ENCODE measurements at places on chromosomes 2 and 18.

DNA sequence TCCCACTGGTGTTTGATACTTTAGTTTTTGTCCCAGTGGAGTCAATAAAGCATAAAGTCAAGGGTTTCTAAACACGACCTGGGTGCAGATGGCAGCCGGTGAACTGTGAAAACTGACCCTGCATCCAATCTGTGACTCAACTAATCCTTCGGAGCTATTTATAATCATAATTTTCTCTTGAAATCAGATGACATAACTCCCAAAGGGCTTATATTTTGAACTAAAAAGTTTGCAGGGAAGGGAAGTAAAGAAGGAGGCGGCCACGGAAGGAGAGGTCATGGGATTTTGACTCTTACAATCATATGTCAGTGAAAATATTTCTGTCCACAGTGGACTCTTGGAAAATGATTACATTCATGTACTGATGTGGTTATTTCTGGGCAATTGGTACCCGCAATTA is 178.5 kb downstream of the PDE1A start:
- DNase-seq, result no peak

GRCh38 chr2:158815658-158816057 is 20.5 kb downstream of the DAPL1 start:
- no peak for DNase-seq

DNA sequence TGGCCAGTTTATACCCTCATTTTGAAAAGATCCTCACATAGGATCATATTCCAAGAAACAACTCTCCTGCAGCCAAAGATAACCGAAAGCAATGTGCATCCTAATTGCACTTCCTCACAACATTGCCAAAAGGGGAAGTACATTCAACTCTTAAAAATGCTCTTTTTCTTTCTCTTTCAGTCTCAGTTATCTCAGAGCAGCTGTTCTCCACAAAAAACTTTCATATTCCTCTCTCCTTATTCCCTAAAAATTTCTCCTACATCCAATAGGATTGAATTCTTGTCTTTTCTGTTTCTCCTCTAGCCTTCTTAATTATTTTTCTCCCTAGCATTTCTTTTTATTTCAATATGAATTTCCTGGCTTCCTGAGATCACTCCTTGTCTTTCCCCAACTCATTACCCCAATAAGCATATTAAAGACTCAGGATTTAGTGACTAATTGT is 7.4 kb upstream of the VRK2 start:
- no peak for DNase-seq

GRCh38 chr18:21444465-21445212 is 155.9 kb downstream of the ESCO1 start:
- DNase-seq, result no peak

GRCh38 chr2:135662088-135662487 is 79.6 kb upstream of the UBXN4 start:
- DNase-seq, result no peak

GRCh38 chr2:220442012-220442411 is 814.6 kb downstream of the SLC4A3 start:
- DNase-seq, result no peak

DNA sequence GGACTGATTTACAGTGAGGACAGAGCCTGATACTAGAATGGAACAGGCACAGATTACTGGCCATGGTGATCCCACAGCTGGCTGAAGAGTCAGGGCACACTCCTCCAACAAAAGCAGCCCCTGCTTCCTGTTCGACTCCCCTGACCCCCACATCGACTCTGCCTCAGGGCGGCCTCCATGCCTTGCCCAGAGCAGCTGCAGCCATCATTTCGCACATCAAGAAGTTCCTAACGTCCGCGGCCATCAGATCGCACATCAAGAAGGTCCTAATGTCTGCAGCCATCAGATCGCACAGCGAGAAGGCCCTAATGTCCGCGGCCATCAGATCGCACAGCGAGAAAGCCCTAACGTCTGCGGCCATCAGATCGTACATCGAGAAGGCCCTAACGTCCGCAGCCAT is 192.8 kb upstream of the PXDN start:
- DNase-seq, result no peak

- no peak for DNase-seq
Measured at GRCh38 chr18:28331551-28331950, 154.6 kb upstream of the CDH2 start.

GRCh38 chr2:48946449-48947048 is 191.0 kb upstream of the LHCGR start:
- DNase-seq, result no peak

DNA sequence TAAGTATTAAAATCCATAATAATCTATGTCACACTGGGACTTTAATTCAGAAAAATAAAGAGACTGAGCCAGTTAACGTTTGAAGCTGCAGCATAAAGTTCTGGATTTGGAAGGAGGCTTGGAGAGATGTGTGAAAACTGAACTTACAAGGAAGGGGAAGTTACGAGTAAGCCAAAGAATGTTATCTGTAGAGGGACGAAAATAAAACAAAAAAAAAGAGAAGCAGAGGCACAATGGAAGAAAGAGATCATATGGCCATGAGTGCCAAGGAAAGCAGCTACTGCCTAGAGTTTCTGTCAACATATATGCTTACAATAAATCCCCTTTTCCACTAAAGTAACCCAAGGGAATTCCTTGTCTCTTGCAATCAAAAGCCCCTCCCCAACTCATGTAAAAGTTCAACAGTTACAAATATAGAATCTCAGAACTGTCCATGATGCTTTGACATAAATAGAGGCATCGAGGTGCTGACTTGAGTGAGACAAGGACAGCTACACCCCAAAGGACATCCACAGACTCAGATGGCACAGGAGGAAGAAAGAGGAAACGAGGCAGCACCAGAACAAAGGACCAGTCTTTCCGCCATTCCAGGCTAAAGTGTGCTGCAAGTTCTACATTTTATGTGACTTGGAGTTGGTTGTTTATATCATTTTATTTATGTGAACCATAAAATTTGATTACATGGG is 16.1 kb upstream of the ARL5A start:
- DNase-seq, result no peak

DNA sequence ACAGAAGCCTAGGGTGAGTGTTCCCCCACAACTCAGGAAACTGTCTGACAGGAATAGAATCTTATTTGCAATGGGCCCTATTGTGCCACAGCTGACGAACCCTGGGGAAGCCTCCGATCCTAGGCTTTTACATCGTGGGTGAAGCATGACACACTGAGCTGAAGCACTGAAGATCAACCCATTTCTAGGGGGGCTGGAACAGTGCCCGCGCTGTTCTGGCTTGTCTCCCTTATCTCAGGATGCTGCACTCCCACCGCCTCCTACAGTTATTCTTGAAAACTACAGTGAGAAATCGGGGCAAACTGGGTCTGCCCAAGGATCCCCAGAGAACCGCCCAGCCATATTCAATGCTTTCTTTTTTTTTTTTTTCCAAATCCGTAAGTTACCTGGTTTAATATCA is 41.1 kb downstream of the NETO1 start:
- DNase-seq, result no peak

DNA sequence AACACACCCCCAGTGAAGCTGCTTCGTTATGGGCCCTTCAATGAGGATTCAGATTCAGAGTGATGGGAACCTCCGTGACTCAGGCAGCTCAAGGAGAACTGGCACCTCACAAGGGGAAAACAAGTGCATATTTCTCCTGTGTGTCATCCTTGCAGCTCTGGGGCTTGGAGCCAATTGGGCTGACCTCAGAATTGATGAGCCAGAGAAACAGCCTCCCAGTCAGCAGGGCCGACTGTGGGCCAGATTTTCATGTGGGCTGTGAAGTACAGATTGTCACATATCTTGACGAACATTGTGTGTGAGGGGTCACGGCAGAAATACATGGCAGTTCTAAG is 189.6 kb upstream of the SP5 start:
- no peak for DNase-seq

GRCh38 chr2:69565431-69565839 is 78.1 kb downstream of the AAK1 start:
- DNase-seq, result peak; percentile 77

DNA sequence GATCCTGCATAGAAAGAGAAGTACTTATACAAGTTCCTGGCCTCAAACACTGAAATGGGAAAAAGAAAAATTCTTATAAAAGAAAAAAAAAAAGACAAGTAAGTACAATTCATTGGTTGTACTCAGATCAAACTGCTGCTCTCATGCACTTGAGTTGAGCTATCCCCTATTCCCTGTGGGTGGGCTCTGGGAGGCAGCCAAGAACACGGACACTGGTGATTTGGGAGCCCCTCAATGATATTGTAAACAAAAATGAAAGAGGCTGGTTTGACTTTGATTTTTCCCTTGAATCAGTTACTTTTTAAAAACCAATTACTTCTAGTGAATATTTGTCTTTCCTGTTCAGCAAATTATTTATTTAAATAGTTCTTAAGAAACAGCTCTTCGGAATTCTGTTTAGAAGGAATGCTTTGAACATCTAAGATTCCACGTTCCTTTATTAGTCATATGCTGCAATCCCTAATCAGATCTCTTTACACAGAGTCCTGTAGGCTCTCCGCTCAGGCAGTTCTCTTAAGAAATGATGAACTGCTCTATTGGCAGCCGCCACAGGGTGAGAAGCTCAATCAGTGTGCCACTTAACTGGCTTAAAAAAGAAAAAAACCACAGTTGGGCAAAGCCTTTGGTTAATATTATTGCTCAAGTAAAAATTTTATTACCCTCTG is 225.1 kb downstream of the TMEM182 start:
- no peak for DNase-seq

GRCh38 chr2:1744446-1745170 is at the start of gene PXDN:
PXDN (minus strand) TSS chr2:1744515; CDS start chr2:1744455, 60 bp downstream.
- no peak for DNase-seq

GRCh38 chr2:186991766-186992417 is 142.9 kb upstream of the ZSWIM2 start:
- DNase-seq, result no peak

DNA sequence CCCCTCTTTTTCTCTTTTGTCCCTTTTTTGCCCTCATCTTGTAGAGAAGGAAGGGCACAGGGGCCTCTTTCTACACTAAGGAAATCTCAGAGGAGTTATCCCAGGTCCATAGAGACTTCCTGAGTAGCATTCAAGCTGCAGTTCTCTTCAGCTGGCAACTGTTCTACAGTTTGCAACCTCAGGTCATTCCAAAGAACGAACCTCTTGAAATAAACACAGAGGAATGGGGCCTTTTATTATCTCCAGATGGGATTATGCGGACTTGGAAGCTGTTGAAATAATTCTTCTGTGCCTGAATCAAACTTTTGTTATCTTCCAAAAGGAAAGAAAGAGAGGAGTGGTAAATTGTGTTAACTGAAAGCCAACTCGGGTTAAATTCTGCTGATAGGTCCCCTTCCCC is 31.0 kb upstream of the NFE2L2 start:
- DNase-seq, result no peak

- DNase-seq, result no peak
Measured at GRCh38 chr2:224883700-224884099, 158.6 kb downstream of the DOCK10 start.

DNA sequence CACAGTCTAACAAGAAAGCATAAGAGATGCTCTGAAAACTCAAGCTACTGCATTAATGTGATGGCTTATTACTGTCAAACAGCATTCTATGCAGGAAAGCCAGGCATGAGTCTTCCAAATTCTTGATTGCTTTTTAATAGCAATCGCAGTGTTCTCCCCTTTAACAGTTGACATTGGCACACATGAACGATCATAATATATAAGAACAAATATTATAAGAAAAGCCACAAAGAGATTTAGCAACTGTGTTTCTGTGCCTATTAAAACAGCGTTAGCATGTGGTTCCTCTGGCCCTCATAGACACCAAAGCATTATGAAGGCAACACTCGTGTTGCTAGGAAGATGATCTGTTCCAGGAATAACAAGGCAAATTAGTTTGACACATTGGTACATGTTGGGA is 245.0 kb downstream of the ACKR3 start:
- DNase-seq, result no peak

DNA sequence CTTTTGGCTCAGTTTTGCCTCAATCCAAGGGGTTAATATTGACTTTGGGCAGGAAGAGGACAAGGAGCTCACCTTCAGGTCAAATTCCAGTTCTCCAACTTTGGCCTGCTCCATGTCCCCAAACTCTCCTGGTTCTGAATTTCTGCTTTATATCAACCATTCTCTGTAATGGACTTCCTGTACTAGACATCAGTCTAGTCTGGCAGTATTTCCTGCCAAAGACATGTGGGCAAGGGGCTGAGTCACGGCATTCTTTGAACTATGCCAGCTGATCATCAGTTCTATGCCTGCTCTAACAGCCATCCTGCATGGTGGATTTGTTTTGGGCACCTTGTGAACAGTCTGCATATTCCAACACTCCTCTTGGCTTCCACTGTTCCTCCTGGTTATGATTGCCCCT is 199.4 kb downstream of the ZEB2 start:
- peak; percentile 52 for DNase-seq

GRCh38 chr18:58525517-58525916 is 103.4 kb downstream of the ALPK2 start:
- no peak for DNase-seq

- no peak for DNase-seq
Measured at GRCh38 chr2:29070526-29070925, 3.8 kb downstream of the PCARE start.

GRCh38 chr18:41767960-41768359 is 187.1 kb upstream of the PIK3C3 start:
- no peak for DNase-seq

DNA sequence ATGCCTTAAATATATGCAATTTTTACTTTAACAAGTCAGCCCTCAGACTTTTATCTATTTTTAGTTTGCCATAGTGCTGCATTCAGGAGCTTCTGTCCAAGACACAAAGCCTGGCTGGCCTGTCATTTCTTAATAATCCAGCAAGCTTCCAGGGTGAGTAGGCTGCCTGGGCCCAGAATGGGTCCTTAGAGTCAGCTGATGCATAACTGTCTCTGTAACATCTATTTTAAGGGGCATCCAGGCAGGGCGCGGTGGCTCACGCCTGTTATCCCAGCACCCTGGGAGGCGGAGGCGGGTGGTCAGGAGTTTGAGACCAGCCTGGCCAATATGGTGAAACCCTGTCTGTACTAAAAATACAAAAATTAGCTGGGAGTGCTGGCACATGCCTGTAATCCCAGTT is 11.8 kb upstream of the GNLY start:
- no peak for DNase-seq

DNA sequence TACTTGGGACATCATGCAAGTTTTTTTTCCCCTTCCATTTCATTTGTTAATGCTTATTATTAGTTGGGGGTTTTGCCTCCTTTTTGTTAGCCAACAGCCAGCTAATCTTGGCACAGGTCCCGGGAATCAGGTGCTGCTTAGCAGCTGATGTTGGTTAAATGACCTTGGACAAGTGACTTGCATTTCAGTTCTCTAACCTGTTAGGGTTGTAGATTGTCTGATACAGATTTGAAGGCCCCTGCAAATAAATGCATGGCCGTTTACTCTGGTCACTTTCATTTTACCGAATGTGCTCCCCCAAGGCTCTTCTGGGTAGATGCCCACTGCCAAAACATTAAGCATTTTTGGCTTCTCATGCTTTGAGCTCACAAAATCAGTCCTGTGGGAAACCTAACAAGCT is 120.9 kb downstream of the SPTBN1 start:
- no peak for DNase-seq

DNA sequence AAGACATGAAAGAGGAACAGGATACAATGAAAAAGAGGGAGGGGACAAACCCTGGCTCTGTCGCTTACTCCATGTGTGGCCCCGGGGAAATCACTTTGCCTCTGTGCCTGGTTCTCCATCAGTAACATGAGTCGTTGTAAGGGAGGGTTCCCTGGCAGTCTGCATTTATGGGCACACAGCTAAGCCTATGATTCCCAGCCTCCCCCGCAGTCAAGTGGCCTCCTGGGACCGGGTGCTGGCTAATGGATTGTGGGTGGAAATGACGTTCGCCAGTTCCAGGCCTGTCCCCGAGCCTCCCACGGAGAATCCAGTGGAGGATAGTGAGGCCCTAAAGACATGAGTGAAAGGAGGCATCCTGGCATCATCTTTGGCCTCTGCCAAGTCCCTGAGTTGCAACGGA is 42.7 kb downstream of the SFXN5 start:
- DNase-seq, result no peak

GRCh38 chr2:43225788-43226557 is 433 bp downstream of the ZFP36L2 start:
- no peak for DNase-seq
